ENCODE measurements at places on chromosomes 16 and 17.

DNA sequence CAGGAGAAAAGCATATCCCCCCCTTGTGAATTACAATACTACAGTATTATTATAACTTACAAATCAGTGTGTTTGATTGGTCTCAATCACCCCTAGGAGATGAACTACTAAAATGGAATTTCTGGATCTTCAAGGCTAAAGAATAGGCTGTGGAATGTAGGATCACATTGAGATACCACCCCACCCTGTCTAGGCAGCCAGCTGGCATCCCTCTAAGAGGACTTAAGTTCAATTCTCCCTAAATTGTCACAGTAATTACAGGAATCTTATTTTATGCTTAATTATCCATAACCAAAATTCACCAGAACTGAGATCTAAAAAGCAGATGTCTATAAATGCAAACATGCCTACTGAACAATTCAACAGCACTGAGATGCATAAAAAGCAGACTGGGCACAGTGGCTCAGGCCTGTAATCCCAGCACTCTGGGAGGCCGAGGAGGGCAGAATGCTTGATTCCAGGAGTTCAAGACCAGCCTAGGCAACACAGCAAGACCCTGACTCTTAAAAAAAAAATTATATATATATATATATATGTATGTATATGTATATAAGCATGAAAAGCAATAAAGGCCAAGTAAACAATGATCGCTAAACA is 12.0 kb downstream of the AP1G1 start:
- no peak for DNase-seq

DNA sequence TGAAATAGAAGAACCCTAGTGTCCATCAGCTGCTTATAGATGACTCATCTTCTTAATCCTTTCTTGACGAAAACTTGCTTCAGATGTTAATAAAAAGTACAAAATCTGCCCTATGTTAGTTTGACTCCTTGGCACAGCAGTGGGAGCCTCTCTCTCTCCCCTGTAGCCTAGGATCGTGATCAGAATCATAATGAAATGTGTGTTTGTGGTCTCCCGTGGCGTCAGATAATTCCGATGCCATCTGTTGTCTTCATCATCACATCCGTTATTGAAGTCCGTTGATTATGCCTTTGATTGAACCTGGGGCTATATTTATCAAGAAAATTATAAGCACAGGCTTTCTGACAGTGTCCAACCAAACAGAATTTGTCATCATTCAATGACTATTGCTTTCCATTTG is 102.5 kb downstream of the BMERB1 start:
- no peak for DNase-seq

GRCh38 chr16:30473231-30474073 is 910 bp downstream of the ITGAL start:
- DNase-seq, result no peak

- no peak for DNase-seq
Measured at GRCh38 chr17:77312786-77313599, 172.2 kb downstream of the SEC14L1 start.

DNA sequence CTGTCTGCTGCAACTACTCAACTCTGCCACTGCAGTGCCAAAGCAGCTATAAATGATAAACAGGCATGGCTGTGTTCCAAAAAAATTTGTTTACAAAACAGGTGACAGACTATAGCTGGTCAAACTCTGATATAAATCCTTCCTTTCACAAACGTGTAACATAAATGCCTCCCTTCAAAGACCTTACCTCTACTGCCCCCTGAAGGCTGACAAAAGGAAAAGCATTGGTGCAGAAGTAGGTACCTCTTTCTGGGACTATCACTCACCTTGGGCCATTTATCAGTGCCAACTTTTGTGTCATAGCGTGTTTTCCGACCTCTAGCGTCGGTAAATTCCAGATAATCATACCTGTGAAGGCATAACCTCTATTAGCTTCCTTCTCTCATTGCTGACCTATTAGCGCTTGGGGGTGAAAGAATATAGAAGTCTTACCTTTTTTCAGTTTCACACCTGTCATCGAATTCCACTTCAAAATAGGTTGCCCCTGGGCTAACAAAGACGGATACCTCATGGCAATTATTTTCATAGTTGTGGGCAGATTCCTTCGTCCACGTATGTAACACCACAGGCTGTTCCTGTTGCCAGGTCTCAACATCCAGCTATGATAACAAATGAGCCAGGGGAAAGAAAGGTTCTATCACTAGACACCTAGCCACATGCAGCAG is 67.9 kb downstream of the ZZEF1 start:
- peak; percentile 47 for DNase-seq

DNA sequence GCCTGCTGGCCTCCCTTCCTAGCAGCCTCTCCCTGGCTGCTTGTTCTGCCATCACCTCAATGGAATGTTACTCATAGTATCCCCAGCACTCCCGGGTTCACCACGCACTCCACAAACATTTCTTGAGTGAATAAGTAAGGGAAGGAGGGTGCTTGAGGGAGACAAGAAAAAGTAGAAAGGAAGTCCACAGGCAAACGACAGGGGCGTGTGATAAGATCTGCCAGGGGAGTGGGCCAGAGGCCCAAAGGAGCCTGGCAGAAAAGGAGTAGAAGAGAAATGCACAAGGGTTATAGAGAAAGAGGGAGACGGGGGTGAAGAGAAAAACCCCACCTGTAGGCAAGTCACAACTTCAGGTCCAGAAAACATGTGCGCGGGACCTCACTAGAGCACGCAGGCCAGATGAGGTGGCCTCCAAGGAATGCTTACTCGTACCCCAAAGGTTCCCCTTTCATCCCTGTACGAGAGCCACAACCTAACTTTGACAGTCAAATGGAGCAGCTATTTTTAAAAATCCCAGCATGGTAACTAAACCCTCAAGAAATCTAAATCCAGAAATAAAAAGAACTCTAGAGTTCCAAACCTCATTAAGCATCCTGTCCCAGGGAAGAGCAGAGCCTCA is 6.6 kb downstream of the ZDHHC7 start:
- no peak for DNase-seq

GRCh38 chr16:70430667-70431536 is 8.0 kb downstream of the ST3GAL2 start:
- DNase-seq, result no peak
